ENCODE measurements at places on chromosomes 11 and 22. TPM values are rescaled to one million over a fixed set of nuclear protein-coding genes. Genes with fewer than 3 reads are reported as not detected.

The TBC1D22A gene
- total RNA-seq, result 13.1 TPM

DNA sequence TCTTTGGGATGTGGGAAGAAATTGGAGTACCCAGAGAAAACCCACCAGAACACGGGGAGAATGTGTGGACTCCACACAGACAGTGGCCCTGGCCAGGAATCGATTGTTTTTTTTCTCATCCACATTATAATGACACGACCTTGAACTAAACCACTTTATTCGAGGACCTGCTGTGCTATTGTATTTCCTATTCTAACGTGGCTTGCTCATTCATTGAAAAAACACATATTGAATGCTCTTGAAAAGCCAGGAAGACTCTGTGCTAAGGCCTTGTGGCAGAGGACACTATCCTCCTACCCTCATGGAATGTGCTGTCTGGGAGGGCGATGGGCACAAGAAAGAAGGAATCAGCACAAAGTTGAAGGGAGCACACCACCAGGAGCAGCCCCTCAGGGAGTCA, 9.1 kb upstream of the SREBF2 start:
- DNase-seq, result no peak

- no peak for DNase-seq
These were observed 9.8 kb upstream of the TAGLN start for GRCh38 chr11:117189191-117189940.

DNA sequence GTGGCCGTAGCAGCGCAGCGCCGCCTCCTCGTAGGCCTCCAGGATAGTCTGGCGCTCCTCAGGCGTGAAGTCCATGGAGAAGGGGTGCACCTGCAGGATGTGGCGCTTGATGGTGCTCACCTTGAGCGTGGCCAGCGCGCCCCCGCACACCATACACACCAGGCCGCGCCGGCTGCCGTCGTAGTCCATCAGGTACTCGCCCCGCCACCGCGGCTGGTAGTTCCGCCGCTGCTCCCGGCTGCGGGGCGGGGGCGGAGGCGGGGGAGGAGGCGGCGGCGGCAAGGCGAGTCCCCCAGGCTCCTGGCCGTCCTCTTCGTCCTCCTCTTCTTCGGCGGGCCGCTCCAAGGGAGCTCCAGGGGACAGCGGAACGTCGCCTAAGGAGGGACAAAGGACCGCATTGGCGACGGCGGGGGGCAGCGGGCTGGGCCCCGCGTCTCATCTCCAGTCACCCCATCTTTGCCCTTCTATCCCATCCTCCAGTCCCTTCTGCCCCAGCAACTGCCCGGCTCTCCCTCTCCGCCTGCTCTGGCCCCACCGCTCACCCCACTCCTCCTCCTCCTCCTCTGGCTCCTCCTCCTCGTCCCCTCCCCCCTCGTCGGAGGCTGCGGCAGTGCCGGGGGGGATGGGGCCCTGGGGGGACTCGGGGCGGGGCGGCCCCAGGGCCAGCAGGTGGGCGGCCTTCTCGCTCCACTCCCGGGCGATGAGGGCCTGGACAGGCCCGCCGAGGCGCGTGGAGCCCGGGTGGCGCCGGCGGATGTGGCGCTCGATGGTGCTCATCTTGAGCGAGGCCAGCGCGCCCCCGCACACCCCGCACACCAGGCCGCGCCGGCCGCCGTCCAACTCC, 4.9 kb downstream of the ZFTA start:
- no peak for DNase-seq
